ENCODE measurements at places on chromosomes 2 and 18. TPM values are rescaled to one million over a fixed set of nuclear protein-coding genes. Genes with fewer than 3 reads are reported as not detected.
A peak's percentile ranks its signal among the peaks of the same experiment; 100 is the strongest.

DNA sequence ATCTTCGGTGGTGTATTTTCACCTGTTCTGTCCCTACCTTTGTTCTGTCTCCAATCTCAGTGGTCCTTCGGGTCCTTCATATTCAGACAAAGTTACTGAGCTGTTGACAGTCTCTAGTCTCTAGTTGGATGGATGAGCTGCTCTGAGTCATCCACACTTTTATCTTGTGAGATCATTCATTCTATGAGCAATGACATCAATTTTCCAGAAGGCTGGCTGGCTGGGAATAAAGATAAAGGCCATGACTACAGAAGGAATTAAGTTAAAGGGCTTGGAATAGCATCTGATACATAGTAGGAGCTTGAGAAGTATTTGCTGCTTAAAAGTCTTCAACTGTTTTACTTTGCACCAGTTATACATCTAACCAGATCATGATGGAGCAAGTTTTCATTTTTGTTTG, 43.1 kb upstream of the SLC39A10 start:
- H3K4me1 ChIP-seq, result peaks cover 7% of the 10 kb centered on the region
- no peaks in the 10 kb centered on the region for H3K27me3 ChIP-seq
- no peak for DNase-seq
- no peak overlapping the region for H3K4me3 ChIP-seq
- H3K27ac ChIP-seq, result peak overlapping the region; percentile 42

DNA sequence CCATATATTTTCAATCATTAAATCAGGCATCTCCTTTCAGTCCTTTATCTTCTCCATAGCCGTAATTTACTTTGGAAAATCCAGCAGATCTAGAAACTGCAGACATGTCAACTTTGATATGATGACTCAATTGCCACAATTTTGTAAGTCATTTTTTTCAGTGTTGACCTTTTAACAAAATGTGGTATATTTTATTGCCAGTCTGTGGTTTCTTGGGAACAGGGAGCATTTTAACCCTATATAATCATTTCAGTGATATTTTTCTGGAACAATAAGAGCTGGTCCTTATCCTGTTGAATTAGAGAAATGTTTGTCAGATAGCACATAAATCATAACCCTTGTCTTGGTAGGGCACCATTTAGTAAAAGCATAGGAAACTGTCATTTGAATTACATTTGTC, 90.9 kb upstream of the UBXN4 start:
- no peaks in the 10 kb centered on the region for H3K4me1 ChIP-seq
- peaks cover 39% of the 10 kb centered on the region for H3K36me3 ChIP-seq
- no peak overlapping the region for H3K4me3 ChIP-seq
- no peak for DNase-seq

DNA sequence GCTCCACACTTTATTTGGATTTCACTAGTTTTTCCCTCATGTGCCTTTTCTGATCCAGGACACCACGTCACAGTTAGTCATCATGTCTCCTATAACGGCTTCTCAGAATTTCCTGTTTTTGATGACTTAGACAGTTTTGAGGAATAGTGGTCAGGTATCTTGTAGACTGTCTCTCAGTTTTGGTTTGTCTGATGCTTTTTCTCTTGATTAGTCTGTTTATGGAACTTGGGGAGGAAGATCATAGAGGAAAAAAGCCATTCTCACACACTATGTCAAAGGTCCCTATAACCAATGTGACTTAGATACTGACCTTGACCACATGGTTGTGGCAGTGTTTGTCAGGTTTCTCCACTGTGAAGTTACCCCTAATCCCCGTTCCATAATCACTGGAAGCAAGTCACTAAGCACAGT, 89.0 kb downstream of the RAPH1 start:
- H3K27ac ChIP-seq, result no peak overlapping the region
- DNase-seq, result no peak
- H3K4me1 ChIP-seq, result no peaks in the 10 kb centered on the region
- H3K27me3 ChIP-seq, result no peaks in the 10 kb centered on the region
- no peaks in the 10 kb centered on the region for H3K36me3 ChIP-seq

GRCh38 chr2:30686669-30687068, 120.6 kb downstream of the CAPN13 start:
- no peaks in the 10 kb centered on the region for H3K36me3 ChIP-seq
- H3K4me1 ChIP-seq, result peaks cover 8% of the 10 kb centered on the region
- no peak overlapping the region for H3K27ac ChIP-seq
- no peak overlapping the region for H3K4me3 ChIP-seq
- no peak for DNase-seq

DNA sequence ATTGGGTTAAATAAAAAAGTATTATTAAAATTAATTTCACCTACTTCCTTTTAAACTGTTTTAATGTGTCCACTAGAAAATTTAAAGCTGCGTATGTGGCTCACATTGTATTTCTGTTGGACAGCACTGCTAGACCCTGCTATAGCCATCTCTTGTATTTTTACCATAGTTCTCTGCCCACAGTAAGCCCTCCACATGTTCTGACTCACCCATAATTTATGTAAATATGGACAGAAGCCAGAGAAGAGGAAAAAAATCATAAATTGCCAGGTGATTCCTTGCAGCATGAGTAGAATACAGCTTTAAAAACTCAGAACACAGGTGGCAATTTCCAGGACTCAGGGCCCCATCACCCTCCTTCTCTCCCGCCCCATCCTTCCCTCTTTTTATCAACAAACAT, 142.4 kb upstream of the MEX3C start:
- H3K36me3 ChIP-seq, result no peaks in the 10 kb centered on the region
- H3K27me3 ChIP-seq, result peaks cover 11% of the 10 kb centered on the region
- no peak for DNase-seq
- H3K4me3 ChIP-seq, result no peak overlapping the region
- no peaks in the 10 kb centered on the region for H3K4me1 ChIP-seq

Gene EFHD1
- not detected for polyA plus RNA-seq

Gene CYS1
- not detected for polyA plus RNA-seq

Gene PLEKHH2
- not detected for polyA plus RNA-seq

Gene TUBB8B
- 1.5 TPM for polyA plus RNA-seq

Gene SLC4A3
- not detected for polyA plus RNA-seq

Gene CFAP65
- polyA plus RNA-seq, result not detected

Gene ABCG8
- not detected for polyA plus RNA-seq
